SJCRH30 (cell line): ENCODE measurements at places on chromosomes 13 and 19. TPM values are rescaled to one million over a fixed set of nuclear protein-coding genes. Genes with fewer than 3 reads are reported as not detected.

DNA sequence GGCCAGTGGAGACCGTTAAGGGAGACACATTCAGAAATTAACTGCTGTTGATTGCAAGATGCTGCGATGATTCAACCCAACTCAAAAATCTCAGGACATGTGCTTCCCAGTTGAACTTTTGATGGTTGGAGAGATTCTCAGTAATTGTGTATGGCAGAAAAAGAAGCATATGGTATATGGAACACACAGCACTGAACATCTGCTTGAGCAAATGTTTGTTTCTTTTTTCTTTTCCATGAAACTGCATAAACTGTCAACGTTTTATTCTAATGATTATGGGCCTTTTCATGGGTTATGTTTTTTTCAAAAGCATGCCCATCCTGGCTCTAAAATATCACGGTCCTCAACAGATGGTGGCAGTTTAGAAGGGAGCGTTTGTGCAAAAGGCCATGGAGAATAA lies 40.1 kb upstream of the USP29 start:
- no peak for DNase-seq

Gene ZNF729
- total RNA-seq: not detected in 2 replicates

DNA sequence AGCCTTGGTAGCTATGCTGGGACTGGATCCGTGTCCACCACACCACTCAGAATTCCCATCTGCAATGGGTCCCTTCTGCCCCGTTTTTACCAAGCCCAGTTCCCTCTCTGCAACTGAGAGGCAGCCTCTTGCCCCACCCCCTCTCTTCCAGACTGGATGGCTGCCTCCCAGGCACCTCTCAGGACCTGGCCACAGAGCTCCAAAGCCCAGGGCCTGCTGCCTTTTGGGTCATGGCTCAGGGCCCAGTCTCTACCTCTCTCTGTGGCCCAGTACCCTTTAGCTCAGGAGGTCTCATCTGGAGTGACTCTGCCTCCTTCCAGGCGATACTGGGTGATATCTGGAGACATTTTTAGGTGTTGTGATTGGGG lies 10.3 kb upstream of the ZBTB7A start:
- DNase-seq: no peak

DNA sequence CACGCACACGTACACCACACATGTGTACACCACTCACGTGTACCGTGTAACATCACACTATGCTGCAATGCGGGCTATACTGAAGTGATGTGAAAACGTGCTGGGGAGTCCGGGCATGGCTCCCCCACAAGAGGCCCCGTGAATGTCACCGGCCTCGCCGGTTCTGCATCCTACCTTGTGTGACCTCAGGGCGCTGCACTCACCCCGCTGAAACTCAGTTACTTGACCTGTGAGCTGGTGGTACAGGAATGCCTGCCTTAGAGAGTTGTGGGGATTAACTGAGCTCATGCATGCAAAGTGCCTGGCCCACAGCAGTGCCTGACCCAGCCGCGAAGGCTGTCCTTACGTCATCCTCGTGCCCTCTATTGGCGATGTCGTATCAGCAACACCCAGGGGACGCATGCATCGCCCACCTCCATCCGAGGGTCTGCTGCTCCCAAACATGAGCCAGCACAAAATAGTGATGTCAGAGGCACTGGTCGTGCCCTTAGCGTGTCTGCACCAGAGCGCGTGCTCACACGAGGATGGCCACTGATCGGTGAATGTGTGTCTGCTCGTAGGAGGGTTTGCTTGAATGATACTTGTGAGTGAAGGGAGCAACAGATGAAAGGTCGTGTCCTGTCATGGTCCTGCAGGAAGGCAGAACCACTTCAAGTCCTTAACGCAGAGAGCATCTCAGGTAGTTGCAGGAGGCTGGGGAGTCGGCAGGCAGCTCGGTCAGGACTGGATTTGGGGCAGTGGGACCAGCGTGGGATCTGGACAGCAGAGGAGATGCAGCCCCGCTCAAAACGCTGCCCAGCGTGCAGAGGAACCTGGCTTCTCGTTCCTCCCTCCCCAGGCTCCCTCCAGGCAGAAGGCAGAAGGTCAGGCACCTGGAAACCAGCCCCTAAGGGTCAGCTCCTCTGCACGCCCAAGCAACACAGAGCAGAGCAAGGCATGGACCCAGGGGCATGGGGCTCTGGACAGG lies 126.2 kb upstream of the SPACA7 start:
- DNase-seq: no peak

Gene B9D2
- total RNA-seq: 2.8 and 2.9 TPM in 2 replicates

DNA sequence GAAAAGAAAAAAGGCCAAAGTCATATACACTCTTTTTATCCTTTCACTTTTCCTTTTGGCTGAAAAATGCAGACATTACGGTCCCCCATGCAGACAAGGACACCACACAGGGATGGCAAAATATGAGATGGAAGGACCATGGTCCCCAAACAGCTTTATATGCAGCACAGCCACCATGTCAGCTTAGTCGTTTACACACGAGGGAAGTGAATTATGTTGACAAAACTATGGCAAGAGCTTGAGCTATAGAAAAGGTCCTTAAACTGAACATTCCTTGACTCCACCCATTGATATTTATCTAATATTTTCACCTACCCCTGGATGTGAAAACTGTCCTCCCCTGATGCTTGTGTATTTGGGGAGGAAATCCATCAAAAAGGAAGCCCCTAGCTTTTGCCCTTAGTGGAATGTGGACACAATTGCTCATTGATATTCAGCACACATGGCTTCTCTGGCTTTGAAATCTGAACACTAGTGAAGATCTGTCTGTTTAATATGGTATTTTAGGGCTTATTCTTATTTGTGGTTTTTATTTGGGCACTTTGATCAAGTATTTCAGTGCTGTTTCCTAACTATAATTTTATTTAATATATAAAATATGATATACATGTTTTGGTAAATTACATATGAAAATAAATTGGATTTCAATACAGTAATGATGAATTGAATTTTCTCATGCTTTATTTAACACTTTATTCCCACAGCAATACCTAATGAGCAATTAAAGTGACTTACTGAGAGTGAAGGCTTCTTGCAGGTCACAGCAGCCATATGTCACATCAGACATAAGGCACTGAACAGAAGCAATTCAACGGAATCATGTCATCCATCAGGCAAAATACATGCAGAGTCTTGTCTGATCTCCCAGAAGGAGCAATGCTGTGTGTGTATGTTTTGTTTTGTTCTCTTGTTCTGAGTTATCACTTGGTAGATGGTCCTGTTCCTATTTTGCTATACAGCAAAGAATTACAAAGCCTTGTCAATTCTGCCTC lies 6.8 kb upstream of the GTF2F2 start:
- DNase-seq: no peak

- DNase-seq: peak; percentile 74
These were observed 2625.6 kb upstream of the PCDH20 start for GRCh38 chr13:64041296-64041695.

- DNase-seq: no peak
These were observed 9.7 kb upstream of the LRCH1 start for GRCh38 chr13:46543287-46543686.

DNA sequence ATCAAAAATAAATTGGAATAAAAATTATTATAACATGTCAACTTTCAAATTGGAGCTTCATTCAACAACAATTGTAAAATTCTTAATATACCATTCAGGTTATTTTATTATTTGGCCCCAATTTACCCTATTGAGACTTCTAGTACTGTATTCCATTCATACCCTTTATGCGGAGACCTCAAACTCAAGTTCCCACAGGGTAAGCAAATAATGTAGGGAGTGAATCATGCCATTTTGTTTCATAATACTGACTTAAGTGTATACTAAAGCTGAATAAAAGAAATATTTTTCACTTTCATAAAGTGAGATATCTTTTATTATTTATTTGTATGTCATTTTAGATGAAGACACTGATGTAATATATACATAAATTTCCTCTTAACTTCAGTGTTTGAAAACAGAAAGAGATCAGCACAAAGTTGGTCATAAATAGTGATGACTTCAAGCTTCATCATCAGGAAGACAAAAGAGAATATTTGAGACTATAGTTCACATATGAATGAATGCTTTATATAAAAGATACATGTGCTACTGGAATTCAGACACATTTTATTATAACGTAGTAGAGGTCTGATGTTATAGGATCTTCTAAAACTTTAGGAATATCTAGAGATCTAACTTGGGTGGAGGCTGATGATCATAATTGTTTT lies 894.4 kb upstream of the PCDH9 start:
- DNase-seq: no peak

- peak; percentile 87 for DNase-seq
These were observed 926 bp upstream of the HNRNPUL1 start for GRCh38 chr19:41263042-41263849.

GRCh38 chr13:109297628-109298027 lies 488.8 kb downstream of the IRS2 start:
- DNase-seq: no peak

DNA sequence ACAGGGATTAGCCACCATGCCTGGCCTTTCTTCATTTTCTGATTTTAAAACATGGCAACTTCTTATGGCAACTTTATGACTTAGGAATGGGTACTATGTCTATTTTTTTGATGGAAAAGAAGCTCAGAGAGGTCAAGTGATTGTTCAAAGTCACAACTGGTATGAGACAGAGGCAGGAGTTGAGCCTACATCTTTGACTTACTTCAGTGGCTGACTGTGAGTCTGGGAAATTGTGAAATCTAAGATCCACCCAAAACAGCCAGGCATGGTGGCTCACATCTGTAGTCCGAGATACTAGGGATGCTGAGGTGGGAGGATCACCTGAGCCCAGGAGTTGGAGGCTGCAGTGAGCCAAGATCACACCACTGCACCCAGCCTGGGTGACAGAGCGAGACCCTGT lies 2.4 kb upstream of the ACTL9 start:
- no peak for DNase-seq

DNA sequence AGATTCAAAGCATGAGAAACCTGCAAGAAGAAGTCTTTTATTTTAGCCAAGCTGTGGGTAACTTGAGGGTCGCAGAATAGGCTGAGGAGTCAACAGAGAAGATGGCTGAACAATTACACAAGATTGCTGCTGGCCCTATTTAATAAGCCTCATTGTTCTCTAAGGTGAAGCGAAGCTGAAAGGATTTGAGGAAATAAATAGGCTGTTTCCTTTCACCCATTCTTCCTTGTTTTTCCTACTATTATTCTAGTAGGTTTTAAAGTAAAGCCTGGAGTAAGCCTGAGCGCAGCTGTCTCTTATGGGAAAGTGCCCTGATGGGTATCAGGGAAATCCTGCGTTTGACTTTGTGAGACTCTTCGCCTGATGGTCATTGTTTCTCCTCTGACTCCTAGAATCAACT lies 25.0 kb upstream of the PCCA start:
- peak; percentile 43 for DNase-seq

DNA sequence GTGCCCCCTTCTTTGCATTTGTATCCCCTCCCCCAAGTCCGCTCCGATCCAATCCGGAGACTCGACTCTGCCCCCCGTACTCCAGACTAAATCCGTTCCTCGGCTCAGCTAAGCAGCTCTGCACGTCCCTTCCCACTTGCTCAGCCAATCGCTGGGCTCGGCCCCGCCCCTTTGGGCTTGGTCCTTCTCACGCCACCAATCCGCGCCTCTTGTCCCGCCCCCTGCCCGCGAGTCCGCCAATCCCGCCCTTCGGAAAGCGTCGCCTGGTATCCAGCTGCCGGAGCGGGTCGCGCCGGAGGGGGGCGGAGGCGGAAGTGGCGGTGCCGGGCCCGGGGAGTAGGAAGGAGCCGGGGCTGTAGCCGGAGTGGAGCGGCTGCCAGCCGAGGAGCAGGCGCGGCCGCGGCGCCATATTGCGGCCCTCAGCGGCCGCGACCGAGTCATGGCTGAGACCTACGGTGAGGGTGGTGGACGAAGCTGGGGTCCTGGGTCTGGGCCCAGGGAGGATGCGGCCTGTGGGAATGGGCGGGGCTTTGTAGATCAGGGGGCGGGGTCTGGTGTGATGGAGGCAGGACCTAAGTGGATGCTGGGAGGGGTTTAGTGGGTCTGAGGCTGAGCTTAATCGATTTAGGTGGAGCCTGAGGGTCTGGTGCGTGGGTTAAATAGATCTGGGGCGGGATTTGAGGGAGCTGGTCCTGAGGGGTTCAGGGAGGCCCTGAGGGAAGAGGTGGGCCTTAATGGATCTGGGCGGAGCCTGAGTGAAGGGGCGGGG lies at the start of gene RAB4B:
Gene RAB4B (plus strand): TSS at position 311 of the 769 bp plus-strand sequence. CDS start 129 bp downstream, at position 440.
- DNase-seq: peak; percentile 100

GRCh38 chr13:72151241-72151640 lies 284.2 kb upstream of the DACH1 start:
- peak; percentile 24 for DNase-seq

DNA sequence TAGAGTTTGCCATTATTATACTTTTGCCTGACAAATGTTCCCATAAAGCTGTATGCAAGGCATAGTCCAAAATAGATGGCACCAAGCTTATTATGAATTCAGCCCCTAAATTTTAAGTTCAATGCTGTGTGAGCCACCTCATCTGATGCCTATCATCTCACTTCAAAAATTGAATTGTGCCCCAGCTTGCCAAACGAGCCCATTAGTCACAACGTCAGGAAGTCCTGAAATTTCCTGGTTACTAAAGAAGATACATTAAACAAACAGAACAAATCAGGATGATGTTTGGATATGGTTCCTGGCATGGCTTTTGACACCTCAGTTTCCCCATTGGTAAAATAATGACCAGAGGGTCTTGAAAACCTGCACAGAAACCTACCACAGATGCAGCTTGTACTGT lies 147.5 kb upstream of the SOX21 start:
- no peak for DNase-seq

Gene TBC1D17
- 9.1 and 9.4 TPM in 2 replicates for total RNA-seq

GRCh38 chr13:35225159-35225558 lies 251.3 kb downstream of the MAB21L1 start:
- DNase-seq: no peak

DNA sequence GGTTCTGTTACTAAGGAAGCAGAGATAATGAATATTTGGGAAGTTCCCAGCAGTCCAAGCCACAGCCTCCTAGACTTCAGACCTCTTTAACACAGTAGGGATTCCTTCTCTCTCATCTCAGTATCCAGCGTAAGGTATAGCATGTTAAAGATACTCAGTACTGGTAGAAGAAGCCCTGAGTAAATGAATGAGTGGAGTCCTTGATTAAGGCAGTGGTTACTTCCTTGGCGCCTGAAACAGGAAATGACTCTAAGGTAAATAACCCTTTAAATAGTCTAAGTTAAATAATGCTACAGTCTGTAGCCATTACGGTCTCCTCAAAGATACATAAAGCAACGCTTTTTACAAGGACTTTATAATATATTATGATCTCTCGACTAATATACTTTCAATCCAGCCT lies 650.8 kb upstream of the MIR17HG start:
- no peak for DNase-seq

Gene LRCH1
- total RNA-seq: 9.2 and 10.9 TPM in 2 replicates

- no peak for DNase-seq
These were observed 14.8 kb downstream of the EPSTI1 start for GRCh38 chr13:42977219-42977659.
